ENCODE measurements at places on chromosomes 5 and 9.
A peak's percentile ranks its signal among the peaks of the same experiment; 100 is the strongest.

- no peak for DNase-seq
These were observed 20.0 kb downstream of the MRPS30 start for GRCh38 chr5:44828719-44829118.

- no peak for DNase-seq
These were observed 68.4 kb upstream of the RAPGEF1 start for GRCh38 chr9:131808291-131808690.

- DNase-seq = no peak
These were observed 269.5 kb downstream of the SEC61B start for GRCh38 chr9:99491408-99492158.

GRCh38 chr5:55936100-55936693, 58.6 kb downstream of the IL6ST start:
- peak; percentile 80 for DNase-seq

DNA sequence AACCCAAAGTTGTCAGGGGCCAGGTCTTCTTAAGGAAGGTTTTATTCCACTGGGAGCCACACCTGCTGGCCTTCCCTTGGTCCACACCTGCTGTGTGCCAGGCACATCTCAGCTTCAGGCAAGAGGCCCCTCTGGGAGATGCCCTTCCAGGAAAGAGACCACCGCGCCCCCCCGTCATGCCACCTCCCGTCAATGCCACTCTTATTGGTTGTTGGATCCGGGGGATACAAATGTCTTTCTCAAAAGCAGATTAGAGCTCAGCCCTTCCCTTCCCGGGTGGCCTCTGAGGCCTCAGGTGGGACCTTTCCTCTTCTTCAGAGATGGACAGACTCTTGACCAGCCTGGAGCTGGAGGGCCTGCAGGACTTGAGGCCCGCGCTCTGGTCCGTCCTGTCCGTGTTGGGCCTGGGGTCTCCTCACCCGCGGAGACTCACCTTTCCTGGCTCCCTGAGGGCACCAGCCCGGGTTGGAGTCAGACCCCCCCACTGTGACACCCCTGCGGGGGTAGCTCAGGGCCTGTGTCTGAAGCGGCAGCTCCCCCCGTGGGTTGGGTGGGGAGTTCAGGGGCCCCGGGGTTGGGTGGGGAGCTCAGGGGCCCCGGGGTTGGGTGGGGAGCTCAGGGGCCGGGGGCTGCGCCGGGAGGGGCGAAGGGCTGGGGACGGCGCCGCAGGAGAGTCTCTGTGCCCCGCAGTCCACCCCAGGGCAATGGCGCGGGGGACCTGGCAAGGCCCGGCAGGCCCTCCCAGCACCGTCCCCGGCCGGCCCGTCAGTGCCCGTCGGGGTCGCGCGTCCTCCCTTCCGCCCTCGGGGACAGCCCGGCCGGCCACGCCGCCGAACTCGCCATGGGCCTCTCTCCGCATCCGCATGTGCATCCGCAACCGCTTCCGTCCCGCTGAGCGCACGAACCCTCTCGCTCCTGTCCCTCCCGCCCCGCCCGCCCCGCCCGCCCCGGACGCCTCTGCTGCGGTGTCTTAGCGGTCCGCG, 3.7 kb upstream of the SLC9A3 start:
- DNase-seq = no peak

GRCh38 chr5:128271859-128272464, 188.4 kb downstream of the SLC12A2 start:
- no peak for DNase-seq

GRCh38 chr9:112047538-112048066, 127.5 kb downstream of the SUSD1 start:
- DNase-seq = no peak

GRCh38 chr9:134152488-134152887, 11.9 kb downstream of the RNU6ATAC start:
- DNase-seq = no peak

GRCh38 chr5:159877016-159877415, 39.3 kb upstream of the ADRA1B start:
- no peak for DNase-seq

GRCh38 chr9:18504707-18505106, 30.8 kb downstream of the ADAMTSL1 start:
- DNase-seq = no peak

DNA sequence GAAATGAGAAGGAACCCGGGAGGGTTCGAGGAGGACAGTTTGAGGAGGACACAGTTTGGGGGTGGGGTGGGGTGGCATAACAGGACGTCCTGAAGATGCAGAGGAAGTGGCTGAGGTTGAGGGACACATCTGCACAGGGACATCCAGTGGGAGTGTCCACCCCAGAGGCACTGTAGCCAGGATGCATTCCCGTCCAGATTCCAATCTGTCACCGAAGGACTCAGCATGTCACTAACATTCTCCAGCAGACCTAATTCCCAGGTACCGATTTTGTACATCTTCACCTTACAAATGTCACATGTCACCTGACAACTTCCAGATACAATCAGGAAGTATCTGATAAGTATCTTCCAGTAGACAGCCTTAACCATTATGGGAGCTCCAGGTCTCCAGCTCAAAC, 42.6 kb downstream of the EPB41L4B start:
- no peak for DNase-seq

DNA sequence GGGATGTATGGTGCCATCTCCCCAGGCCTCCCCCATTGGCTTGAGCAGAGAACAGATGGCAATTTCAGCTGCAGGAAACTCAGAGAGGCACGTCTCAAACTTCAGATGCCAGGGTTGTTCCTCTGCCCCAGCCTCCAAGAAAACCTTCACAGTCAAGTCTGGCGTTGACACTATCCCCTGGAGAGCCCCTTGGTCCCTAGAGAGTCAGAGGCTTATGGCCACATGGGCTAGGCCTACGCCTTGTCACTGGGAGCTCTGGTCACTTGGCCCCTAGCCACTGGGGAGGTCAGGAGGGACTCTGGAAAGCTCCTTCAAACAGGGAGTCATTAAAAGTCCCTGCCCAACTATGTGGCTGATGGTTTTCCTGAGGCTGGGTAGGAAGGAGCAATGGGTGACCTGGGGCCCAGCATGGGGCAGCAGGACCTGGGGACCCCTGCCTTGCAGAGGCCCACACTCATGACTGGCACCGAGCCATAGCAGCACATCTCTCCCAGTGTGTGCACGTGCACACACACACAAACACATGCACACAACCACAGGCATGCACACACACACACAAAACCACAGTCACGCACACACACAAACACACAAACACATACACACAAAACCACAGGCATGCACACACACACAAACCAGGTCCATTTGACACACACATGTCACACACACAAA, 144.2 kb downstream of the GADD45G start:
- no peak for DNase-seq

DNA sequence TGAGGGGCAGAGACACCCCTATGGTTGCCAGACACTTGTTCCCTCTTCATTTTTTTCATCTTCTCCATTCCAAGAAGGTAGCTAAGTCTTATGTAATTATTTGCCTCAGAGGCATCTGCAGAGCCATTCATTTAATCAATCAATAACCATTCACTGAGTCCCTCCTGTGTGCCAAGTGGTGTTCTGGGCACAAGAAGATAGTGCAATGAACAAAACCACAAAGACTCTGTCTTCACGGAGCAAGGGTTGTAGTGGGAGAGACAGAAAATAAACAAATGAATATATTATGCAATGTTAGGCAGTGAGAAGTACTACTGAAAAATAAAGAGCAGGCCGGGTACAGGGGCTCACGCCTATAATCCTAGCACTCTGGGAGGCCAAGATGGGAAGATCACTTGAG, 41.4 kb upstream of the CTNNA1 start:
- DNase-seq = no peak

DNA sequence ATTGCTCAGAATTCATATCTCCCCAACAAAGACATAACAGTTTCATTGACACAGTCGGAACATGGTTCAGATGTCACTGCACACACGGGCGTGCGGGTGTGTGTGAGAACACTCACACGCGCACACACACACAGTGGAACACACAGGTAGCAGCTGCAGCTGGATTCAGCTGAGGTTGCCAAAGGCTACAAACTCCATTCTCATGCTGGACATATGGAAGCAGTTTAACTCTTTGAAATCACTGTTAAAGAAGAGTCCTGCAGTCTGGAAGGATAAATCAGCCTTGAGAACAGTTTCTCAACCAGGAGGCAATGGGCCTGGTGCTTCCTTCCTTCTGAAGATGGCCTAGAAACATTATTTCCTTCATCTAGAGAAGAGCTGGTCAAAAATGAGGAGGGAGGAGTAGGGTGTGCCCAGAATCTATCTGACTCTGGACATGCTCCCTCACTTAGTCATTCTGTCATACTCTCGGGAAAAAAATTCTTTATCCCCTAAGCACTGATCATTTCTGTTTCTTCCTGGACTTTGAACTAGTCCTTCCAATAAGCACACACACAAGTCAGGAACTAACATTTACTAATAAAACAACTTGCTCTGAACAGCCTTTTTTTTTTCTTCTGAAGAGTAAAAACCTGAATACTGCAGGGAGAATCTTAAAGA, 160.6 kb downstream of the ZDHHC21 start:
- DNase-seq = no peak

DNA sequence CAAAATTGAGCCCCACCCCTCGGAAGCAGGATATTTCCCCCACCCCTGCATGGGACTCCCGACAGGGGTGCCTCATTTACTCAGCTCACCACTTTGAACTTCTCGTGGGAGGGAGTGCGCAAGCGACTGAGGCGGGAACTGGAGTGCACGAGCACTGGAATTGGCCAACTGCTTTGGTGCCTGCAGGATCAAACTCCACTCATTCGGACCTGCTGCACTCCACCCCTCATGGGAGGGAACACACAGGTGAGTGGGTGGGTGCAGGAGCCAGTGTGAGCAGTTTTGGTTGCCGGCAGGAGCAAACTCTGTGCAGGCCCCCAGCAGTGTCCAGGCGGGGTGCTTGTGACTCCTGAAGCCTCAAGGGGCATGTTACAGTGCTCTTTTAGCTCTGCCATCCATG, 301.2 kb downstream of the TUSC1 start:
- DNase-seq = no peak

DNA sequence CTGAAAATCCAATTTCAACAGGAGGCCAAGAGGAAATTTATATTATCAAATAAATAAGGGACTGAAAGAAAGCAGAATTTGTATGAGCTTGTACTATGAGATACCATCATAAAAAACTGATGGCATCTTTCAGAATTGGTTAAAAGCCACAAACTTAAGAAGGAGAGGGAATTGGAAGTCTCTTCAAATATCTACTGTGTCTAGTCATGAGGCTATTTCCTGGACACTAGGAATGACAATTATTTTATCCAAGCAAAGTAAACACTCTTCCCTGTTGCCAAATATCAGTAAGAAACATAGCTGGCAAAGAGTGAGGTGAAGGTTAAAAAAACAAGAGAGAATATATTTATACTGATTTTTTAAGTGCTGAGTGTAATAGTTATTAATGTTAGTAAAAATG, 101.5 kb upstream of the ARRDC3 start:
- no peak for DNase-seq

- peak; percentile 35 for DNase-seq
These were observed 61.0 kb upstream of the DAPK1 start for GRCh38 chr9:87436716-87437115.

DNA sequence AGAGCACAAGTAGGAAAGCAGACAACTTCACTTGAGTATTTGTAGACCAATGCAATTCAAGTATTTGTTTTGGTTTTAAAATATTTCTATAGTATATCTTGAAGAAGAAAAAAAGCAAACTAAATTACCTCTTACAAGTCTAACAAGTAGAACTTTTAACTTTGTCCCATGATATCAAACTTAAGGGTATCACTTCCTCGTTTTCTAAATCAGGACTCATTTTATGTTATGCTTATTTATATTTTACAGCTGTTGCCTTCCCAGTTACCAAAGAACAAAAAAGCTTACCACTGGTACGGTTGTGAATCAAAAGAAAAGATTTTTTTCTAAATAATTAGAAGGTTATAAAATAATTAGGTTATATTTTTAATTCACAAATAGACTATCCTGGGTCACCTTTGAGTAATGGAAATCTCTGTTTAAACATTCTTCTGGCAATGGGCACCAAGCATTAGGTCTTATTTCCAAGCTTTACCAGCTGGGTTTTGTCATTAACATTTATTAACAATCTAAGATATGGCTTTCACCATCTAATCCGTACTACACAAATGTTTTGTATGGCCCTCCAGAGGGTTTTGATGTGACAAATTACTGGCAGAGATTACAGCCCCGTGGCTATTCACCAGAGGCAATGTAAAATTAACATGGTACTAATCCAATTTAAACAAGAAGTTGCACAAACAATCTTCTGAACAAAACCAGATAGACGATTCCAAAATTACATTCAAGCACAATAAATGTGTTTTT, 63.6 kb downstream of the CEP120 start:
- DNase-seq = peak; percentile 89

DNA sequence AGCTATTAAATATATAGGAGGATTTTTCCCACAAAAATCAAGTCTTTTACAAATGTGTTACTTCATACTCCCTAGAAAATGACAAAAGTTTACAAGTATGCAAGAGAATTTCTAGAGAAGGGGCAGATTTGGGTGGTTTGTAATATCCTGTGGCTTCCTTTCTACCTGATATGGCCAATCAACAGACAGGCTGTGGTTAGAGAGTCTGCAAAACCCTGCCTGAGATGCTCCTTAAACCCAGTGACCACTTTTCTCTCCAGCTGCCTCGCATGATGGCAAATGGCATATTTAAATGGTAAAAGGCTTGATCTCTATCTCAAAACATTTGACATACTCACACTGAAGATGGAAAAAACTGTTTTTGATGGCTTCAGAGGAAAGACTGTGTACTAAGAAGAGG, 550.1 kb upstream of the ZNF462 start:
- no peak for DNase-seq

DNA sequence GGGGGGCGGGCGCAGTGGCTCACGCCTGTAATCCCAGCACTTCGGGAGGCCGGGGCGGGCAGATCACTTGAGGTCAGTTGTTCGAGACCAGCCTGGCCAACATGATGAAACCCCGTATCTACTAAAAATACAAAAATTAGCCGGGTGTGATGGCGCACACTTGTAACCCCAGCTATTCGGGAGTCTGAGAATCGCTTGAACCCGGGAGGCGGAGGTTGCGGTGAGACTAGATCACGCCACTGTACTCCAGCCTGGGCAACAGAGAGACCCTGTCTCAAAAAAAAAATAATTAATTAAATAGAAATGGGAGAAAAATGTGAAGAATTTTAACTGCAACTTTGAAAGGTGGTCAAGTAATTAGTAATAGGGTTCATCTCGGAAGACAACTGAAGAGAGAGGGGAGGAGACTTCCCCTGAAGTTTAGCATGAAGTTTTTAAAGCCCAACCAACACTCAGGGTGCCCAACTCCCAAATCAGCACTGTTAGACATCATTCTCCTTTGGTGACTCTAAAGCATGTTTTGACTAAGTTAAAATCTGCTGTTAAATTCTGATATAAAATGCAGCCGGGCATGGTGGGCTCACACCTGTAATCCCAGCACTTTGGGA, 1.4 kb upstream of the CSNK1A1 start:
- DNase-seq = peak; percentile 19

GRCh38 chr5:4563400-4563799, 576.7 kb upstream of the ADAMTS16 start:
- no peak for DNase-seq

GRCh38 chr5:58482536-58482935, 8.7 kb upstream of the GAPT start:
- DNase-seq = no peak

DNA sequence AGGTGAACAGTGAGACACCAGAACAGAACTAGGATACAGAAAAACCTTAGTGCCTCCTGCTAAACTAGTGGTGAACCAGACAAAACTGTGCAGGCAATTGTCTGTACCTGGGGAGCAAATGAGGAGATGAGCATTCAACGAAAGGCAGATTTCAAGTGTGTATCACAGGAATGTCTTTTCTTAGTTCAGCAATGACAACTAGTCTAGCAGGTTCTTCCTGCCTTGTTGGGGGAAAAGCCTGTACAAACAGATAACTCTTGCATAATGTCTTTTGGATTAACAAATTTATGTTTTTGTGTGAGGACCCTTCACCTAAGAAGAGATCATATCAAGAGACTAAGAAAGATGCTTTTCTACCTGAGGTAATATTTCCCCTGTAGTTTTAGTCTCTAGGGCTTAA, 21.8 kb upstream of the DENND4C start:
- no peak for DNase-seq

Measured in A673 (cell line).